Stimulated activated CD4-positive, alpha-beta T cell treated with anti-CD3 and anti-CD28 coated beads, Interleukin-15, amount 100 ng/mL, for 24 hours (primary cell): ENCODE measurements at places on chromosomes 4 and X.
A peak's percentile ranks its signal among the peaks of the same experiment; 100 is the strongest.

DNA sequence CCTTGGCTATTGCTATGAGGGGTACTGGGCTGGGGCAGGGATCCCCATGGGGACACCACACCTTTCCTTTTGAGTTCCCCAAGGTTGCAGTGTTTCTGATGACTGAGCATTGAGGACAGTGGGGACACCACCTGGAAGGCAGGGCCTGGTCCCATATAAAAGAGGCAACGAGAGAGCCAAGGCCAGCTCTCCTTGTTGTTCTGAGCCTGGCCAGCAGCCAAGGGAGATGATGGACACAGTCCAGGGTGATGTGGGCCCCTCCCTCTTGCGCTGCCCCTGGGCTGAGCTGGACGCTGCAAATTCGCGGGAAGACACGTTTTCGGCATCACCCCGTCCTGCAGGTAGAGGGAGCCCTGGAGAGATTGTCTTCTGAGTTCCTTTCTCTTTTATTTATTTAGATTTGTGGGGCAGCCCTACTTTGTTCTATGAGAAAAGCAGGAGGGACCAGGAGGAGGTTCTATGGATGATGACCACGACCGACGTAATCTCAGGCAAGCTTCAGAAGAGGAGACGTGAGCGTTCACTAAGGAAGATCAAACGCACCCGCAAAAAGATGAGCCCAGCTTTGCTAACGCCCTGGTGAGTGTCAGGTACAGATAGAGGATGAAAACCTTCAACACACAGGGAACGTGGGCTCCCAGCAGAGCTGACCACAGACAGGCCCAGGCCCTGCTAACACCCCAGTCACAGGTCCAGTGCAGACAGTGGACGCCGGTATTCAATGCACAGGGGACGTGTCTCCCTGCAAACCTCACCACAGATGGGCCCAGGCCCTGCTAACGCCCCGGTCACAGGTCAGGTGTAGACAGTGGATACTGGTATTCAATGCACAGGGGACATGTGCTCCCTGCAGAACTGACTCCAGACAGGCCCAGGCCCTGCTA is 97.4 kb downstream of the SHOX start:
- DNase-seq, result no peak

- no peak for DNase-seq
Measured at GRCh38 chr4:53855581-53856250, 208.7 kb downstream of the CHIC2 start.

- DNase-seq, result no peak
Measured at GRCh38 chr4:151641983-151642382, 118.8 kb downstream of the GATB start.

DNA sequence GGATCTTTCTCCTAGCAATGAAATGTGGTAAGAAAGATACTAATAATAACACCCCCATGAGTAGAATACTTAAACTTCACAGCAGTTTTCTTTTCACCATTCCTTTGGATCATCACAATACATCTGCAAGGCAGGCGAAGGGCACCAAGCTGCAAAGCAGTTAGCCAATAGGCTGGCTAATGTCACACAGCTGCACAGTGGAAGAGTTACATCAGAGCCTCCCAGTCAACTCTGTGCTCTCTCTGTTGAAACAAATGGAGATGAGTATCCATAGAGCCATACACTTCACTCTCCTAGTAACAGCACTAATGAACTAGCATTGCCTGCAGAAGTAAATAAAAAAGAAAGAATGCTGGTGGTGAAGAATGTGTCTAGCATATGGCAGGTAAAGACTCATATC is 139.0 kb downstream of the ATG4A start:
- no peak for DNase-seq

DNA sequence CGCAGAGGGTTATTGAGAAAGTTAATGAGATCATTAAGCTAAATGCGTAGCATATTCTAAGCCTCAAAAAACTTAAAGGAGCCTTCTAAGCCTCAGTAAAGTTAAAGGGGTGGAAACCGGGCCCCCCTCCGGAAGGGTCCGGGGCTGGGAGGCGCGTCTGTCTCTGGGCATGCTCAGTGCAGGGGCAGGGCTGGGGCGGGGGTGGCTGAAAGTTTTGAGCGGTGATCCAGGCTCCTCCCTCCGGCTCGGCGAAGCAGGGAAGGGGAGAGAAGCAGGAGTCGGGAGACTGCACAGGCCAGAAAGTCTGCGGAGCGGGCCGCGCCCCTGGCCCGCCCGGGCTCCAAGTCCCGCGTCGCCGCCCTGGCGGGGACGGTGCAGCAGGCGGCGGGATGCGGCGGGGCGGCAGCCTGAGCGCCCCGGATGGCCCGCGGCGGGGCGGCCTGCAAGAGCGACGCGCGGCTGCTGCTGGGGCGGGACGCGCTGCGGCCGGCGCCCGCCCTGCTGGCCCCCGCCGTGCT is at the start of gene EVC:
Gene EVC (plus strand): TSS at position 241 of the 518 bp plus-strand sequence. CDS start 180 bp downstream, at position 421.
- peak; percentile 47 for DNase-seq
